T-helper 22 cell (primary cell): ENCODE measurements at places on chromosomes 6 and 20.

- no peak for DNase-seq
These were observed 25.5 kb upstream of the STX16 start for GRCh38 chr20:58625585-58625984.

DNA sequence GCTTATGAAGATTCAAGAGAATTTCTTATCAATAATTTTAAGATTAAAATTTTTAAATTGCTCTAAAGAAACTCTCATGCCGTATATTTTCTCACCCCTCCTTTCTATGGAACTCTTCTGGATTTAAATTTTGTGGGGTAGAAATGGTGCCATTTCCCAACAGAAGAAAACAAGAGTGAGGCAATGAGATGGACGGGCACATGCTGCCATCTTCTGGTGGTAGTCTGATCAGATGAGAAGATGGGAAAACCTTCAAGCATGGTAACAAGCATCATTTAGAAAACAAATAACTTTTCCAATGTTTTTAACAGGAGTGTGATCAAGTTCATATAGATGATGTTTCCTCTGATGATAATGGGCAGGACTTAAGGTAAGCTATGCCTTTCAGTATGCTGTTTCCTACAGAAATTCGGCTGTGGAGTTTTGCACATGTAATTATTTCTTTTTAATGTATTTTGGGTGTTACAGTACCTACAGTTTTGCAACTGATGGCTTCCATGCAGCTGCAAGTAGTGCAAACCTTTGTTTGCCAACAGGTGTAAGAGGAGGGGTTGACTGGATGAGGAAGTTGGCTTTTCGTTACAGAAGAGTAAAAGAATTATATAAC lies 271.4 kb downstream of the EYA4 start:
- DNase-seq: no peak

GRCh38 chr20:4819901-4820300 lies 98.2 kb downstream of the PRND start:
- no peak for DNase-seq

DNA sequence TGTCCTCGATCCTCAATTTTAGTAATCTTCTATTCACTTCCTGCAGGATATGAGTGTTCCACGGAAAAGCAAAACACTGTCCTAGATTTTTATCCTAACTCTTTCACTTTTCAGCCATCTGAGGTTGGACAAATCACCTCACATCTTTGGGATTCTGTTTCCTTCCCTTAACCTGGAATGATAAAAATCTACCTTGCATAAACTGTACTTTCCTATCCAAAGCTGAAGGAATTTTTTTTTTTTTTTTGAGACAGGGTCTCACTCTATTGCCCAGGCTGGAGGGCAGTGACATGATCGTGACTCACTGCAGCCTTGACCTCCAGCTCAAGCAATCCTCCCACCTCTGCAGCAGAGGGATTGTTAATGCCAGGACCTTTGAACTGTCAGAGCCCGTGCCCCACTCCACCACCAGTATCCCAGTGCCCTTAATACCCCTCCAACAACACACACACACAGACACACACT lies 20.5 kb downstream of the CAPN11 start:
- DNase-seq: no peak

- DNase-seq: no peak
These were observed 18.7 kb downstream of the BTN3A1 start for GRCh38 chr6:26420688-26421171.

- DNase-seq: no peak
These were observed 66.9 kb upstream of the KCNK16 start for GRCh38 chr6:39389484-39389767.

- DNase-seq: no peak
These were observed 66.5 kb downstream of the ESF1 start for GRCh38 chr20:13718171-13718570.

DNA sequence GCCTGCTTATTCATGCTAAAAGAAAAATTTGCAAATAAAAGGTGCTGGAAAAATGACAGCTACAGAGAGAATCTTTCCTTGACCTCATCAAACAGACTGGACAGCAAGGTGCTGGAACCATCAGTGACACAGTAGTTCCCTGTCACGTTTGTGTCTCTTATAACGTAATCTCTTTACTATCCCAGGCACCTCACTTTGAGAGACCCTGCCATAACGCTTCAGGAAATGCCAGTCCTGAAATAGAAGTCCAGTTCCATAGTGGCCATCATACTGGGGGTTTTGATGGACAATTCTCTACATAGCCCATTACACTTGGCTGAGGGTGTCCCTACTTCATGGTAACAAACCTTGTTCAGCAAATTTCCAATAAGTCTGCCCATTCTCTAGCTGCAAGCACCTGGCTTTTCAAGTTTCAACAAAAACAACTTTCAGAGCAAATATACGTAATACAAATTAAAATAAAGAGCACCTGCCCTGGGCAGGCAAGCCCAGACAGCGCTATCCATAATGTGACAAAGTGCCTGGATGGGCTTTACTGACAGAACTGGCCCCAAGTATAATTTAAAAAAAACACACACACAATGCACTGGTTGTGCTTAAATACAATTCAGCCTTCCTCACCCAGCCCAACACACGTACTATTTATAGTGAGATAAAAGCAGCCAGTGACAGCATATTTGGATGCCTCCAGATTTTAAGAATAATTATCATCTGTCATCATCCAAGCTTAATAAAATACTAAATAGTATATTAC lies 38.7 kb downstream of the CNKSR3 start:
- no peak for DNase-seq

GRCh38 chr6:40672087-40672486 lies 84.9 kb upstream of the LRFN2 start:
- no peak for DNase-seq

GRCh38 chr20:47252879-47253307 lies 103.6 kb downstream of the ZMYND8 start:
- DNase-seq: no peak

- no peak for DNase-seq
These were observed 103.5 kb upstream of the SIRPG start for GRCh38 chr20:1761116-1761515.

GRCh38 chr6:166487148-166487547 lies 99.3 kb downstream of the RAMACL start:
- no peak for DNase-seq

DNA sequence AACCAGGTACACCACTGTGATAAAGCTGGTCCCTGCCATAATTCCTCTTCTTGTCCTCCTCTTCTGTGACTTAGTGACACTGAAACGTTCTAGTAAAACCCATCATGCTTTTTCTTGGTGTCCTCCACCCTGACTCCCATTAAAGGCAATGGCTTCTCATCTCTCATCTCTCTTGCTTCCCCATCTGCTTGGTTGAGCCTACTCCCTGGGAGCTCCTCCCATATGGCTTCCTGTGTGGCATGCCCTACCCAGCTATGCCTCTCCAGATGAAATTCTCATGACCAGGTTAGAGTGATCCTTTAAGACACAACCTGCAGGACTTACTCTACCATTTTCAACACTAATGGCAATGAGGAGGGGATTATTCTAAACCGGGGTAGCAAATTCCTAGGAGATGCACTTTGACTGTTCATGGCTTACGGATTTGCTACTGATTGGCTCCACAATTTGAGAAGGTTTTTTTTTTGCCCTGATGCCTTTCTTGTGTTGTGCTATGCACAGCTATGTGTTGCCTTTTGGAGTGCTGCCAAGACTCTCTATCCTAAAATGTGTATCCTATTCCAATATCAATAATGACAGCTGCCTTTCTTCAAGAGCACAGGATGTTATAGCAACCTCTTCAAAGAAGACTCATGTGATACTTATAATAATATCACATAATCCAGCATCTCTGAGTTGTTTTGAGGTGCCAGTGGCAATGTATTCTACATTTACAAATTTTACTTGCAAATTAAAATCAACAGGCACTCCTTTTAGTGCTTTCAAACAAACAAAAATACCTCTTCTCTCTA lies 6.1 kb downstream of the SIRPG start:
- DNase-seq: no peak

- no peak for DNase-seq
These were observed 65.1 kb downstream of the ZBTB2 start for GRCh38 chr6:151326116-151326825.

DNA sequence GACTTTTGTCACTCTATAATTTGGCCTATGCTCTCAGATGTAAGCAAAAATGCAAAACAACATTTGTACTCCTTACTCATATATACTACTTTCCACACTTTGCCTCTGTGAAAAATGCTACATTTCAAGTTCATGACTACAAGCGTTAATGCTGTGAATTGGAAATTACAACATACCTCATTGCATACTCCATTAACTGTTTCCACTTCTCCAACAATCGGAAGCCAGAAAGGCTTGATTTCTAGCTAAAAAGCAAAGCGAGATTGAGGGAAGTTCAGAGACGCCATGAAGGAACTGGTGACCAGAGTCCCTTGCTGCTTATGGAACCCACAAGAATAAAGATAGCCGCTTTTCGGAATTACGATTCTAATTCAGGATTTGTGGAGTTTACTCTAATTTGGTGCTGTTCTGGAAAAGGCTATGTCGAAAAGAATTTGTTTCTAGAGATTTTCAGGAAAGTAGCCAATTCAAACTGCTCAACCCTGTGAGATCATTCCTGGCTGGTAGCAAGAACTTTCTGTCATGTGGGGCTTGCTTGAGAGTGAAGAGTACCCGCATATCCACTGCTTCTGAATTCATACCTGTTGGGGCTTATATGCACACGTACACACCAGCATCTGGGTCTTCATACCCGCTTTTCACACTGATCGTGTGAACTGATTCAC lies 98.0 kb upstream of the CITED2 start:
- DNase-seq: no peak

- no peak for DNase-seq
These were observed 42.2 kb upstream of the AKAP12 start for GRCh38 chr6:151197556-151197955.

DNA sequence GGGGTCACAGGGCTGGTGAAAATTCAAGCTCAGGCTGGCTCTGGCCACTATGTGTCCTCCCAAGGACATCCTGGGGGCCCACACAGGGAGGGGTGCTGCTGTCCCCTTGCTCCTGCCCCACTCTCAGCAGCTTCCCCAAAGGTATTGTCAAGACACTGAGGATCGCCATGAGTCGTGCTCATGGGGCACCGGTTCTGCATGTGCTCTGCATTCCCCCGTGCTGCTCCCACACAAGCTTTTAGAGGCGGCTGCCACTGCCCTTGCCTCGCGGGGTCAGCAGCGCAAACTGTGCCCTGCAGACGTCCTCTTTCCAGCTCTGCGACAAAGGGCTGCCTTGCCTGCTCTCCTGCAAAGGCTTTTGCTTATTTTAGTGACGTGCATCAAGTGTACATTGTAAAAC lies 179.8 kb downstream of the ERMARD start:
- no peak for DNase-seq

DNA sequence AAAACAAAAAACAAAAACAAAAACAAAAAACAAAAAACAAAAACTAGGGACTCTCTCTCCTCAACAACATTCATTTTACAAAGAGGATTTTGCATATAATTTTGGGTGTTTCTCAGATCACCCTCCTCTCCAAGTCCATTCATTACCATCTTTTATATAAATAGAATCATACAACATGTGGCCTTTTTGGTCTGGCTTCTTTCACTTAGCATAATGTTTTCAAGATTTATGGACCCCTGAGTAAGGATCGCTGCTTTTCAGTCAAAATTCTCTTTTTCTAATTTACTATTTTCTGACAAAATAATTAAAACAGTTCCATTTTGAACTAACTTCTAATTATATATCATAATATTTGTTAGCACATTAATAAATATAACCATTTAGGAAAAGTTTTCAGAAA lies 94.8 kb downstream of the UBE3D start:
- DNase-seq: no peak

GRCh38 chr6:47479140-47479508 lies 1.5 kb downstream of the CD2AP start:
- DNase-seq: no peak

- no peak for DNase-seq
These were observed 9.9 kb downstream of the BANF2 start for GRCh38 chr20:17709361-17710293.

- no peak for DNase-seq
These were observed 181.0 kb downstream of the TRIM27 start for GRCh38 chr6:28742668-28743270.

GRCh38 chr6:114155763-114156162 lies 184.8 kb upstream of the HDAC2 start:
- DNase-seq: no peak

DNA sequence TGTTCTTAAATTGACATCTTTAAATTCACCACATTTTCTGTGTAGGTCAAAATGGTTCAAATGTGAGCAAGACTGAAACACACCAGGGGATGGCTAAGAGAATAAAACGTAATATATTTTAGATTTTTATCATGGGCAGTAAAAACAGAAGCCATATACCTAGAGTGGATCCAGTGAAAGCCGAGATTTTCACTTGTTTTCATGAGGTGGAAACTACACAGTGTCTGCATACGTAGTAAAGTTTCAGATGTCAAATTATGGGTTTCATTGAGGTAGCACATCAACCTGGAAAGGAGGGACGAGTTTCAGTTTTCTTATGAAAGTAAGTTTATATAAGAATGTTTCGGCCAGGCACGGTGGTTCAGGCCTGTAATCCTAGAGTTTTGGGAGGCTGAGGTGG lies 25.9 kb downstream of the METTL24 start:
- no peak for DNase-seq

DNA sequence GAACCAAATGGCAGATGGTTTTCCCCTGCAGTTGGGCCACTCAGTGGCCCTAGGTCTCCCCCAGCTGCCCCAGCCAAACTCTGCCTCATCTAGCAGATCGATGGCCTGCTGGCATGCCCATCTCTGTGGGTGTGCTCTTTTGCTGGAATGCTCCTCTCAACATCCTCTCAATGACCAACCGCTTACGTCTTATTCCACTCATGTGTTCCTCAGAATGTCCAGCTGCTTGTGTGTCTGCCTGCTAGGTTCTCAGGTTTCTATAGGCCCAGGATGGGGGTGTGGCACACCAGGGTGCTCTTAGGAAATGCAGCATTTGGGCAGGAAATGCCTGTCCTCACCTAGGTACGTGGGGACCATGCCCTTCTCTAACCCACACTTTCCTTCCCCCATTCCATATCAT lies 509.9 kb upstream of the SYNCRIP start:
- no peak for DNase-seq

DNA sequence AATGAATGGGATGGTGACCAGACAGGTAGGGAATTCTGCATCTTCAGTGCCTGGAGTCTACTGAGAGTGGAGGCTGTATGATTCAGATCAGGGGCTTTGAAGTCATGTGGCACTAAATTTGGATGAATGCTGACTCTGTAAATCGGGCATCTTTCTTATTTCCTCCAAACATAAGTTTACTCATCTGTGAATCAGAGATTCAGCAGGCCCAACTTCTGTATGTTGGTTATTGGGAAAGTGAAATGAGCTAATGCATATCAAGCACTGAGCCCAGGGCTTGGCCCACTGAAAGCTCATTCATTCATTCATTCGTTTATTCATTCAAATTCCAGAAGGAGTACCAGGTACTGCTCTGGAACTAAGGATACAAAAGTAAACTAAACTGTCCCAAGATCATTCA lies 192.3 kb upstream of the RIN2 start:
- DNase-seq: no peak

GRCh38 chr6:168030908-168031307 lies 33.4 kb downstream of the KIF25 start:
- no peak for DNase-seq

DNA sequence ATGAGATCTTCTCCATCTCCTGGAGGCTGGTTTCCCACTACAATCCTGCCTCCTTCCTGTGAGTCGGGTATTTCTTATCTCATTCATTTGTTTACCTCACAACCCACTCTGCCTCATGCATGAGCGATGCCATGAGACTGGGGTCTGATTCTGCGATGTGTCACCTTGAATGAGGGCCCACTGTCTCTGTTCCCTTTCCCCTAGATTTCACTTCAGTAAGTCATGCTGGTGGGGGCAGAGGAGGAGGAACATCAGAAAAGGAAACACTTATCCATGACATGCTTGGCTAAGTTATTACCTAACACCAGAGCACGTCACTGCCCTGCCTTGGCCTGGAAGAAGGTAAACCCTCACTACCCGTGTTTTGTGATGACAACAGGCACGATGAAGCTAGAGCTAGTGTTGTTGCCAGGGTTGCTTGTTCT lies 337.4 kb upstream of the PRDM1 start:
- DNase-seq: no peak
